Stimulated activated CD8-positive, alpha-beta memory T cell treated with anti-CD3 and anti-CD28 coated beads, Interleukin-2, amount 100 ng/mL, for 1 hour (primary cell): ENCODE measurements at places on chromosomes 4 and X.

DNA sequence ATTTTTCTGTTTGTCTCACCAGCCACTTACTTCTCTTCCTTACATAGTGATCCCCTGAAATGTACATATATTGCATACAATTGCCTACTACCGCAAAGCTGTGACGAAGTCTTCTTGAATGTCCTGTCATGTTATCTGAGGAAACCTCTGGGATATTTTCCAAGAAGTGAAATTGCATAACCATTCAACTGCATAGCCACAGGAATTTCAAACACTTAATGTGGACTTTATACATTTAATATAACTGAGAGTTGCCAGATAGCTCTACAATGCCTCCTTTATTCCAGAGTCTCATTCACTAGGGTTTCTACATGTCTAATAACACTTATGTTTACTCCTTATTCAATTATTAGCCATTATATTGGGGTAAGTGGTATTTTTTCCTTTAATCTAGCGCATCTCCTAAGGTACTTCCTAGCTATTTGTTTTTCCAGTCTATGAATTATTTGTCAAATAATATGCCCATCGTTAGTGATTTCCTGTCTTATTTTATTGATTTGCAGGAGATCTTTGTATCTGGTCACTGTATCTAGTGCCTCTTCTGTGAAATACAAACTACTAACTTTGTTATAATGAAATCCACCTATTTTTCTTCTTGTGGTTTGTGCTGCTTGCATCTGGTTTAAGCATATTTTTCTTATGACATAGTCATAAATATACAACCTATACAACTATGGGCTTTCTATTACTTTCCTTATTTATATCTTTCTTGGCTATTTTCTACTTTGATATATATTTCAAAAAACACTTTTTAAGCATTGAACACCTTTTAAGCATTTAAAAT lies 69.2 kb upstream of the GRID2 start:
- DNase-seq, result no peak

DNA sequence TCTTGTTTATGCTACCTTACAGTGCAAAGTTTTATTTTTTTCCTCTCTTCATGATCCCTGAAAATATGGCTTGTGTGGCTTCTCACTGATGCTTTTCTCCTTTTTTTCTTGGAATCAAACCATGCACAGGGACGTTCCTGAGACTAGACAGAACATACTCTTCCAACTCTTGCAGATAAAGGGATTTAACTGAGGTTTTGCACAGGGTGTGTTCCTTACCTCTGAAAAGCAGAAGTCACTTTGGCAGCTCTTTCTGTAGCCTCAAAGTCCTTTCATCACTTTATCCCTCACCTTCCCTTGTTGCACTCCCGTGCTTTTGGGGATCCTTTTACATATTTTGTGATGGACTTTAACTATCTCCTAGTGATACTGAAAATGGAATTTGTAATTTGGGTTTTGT lies 300.1 kb downstream of the SPRY1 start:
- DNase-seq, result no peak

- DNase-seq, result no peak
Observed at GRCh38 chr4:16217300-16218051, 8.8 kb downstream of the TAPT1 start.

DNA sequence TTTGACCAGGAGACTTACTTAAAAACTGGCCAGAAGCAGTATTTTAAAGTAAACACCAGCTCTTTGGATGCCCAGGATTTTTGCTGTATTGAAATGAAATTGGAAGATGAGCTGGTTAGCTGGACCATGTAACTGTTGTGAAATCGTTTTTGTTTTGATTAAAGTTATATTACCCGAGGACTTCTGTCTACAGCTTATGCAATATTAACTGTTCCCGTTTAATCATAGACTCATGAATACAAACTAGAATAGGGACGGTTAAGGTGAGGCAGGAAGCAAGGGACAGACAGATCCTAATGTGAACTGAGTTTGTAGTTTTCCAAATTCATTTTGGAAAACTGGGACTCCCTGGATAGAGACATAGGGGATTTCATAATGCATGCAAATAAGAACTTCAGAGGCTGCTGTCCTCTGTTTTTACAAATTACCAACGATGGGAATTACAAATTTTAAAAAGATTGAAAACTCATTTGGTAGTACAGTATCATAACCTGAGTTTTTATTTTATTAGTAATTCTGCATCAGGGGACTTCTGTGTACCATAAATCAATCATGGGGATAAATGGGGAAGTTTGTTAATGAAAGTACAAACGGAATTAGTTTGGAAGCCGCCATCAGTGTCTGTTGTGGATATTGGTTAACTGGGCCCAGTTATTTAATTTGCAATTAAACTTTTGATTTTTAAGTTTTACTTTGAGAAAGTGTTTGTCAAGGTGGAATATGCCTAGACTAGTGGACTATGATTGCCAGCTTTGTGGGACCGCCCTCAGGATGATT lies 304.4 kb downstream of the AFF2 start:
- no peak for DNase-seq

- DNase-seq, result peak; percentile 28
Observed at GRCh38 chrX:153662266-153662665, 11.3 kb downstream of the PNCK start.

DNA sequence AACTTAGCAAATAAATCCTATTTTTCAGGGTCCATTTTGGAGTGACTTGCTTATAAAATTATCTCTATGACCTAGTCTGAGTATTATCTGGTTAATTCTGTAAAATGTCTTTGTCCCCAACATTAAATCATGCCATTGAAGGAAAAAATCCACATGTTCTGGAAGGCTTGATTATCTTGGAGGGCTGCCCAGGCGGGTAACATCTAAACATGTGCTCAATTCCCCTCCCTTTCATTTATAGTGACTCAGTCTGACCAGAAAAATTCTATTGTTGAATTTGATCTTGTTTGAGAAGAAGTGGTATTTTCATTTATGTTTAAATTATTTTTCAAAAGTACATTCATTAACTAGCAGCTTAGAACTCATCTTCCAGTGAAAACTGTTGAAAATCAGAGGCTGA lies 55.4 kb upstream of the SLC10A7 start:
- no peak for DNase-seq

GRCh38 chrX:9392445-9392844 lies 72.4 kb upstream of the TBL1X start:
- DNase-seq, result no peak

GRCh38 chrX:38626296-38626695 lies 65.0 kb downstream of the TSPAN7 start:
- DNase-seq, result no peak

DNA sequence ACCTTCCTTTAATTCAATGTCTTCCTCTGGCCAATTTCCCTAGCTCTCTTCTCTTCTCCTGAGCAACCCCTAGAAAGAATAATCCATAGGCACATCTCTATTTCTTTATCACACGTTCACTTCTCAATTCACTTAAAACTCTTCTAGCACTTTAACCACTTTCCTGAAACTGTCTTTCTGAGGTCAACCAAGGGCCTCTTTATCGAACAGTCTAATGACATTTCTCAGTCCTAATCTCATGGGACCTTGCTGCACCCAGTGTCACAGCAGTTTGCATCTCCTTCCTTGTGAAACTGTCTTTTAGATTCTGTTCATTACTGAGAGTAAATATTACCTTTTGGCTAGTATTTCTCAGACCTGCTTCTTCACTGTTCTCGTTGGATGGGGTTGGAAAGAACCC lies 285.3 kb upstream of the RASGEF1B start:
- DNase-seq, result no peak

- no peak for DNase-seq
Observed at GRCh38 chr4:122633211-122633610, 12.3 kb upstream of the IL21 start.

GRCh38 chr4:46270986-46271596 lies 118.8 kb downstream of the GABRA2 start:
- no peak for DNase-seq
